ENCODE measurements at places on chromosomes 2 and 18.

DNA sequence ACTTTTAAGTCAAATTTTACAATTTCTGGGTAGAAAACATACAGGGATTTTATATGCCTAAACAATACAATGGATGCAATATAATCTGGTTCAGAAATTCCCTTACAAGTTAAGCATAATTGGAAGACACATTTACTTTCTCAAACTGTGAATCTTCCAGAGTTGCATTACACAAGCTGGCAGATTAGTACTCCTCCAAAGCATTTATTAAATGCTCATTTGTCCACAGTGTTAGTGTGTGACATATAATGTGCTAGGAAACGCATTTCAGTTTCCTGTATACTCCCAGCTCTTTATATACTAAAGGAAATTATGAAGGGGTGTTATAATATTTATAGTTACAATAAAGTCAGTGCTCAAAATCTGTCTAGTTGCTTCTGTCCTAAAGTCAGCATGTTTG lies 239.0 kb upstream of the FIGN start:
- no peak for DNase-seq

DNA sequence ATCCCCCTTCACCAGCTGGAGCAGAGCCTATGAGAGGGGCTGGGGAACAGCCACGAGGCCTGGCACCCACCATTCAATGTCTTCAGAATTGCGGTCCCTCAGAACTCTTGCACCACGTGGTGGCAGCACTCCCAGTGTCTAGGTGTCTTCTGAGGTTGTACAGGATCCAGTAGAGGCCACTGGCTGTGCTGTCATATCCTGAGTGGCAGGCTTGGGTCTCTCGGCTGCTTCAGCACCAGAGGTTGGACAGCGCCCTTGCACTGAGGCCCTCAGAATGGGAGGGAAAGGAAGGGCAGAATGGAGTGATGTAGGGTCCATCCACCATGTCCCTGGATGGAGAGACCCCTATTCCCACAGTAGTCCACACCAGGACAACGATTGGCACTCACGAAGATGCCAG lies 112.0 kb upstream of the TEKT4 start:
- DNase-seq: no peak

DNA sequence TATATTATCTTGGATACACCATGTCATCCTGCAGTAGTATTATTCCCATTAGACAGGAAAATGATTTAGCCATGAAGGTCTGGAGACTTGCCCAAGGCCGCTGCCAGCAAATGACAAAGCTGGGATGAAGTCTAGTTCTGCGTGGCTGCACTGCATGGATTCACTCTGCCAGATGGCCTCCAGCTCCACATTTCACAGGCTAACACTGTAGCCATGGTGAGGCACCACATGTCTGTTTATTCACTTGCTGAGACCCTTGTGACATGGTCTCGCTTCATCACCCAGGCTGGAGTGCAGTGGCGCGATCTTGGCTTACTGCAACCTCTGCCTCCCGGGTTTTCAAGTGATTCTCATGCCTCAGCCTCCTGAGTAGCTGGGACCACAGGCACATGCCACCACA lies 31.5 kb upstream of the SCG2 start:
- no peak for DNase-seq

DNA sequence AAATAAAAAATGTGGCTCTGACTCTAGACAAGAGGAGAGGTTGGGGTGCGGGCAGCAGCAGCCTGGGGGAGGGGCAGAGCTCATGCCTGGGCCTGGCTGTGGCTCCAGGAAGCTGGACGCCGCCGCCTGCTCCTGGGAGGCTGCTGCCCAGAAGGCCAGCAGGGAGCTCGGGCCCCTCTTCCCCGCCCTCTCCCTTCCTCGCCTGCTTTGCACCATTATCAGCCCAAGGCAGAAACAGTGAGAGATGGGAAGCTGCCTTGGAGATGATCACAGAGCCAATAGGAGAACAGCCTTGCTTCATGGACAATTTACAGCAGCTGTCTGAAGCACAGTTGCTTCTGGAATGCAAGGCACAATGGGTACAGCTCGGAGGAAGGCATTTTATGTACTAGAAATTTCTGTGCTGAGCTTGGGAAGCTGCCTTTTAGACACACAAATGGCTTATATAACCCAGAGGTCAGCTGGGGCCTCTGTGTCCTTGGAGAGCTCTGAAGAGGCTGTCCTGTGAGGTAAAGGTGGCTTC lies 55.3 kb upstream of the AFF3 start:
- no peak for DNase-seq

Data from stimulated activated CD8-positive, alpha-beta memory T cell treated with anti-CD3 and anti-CD28 coated beads, Interleukin-2, amount 100 ng/mL, for 1 hour (primary cell).